ENCODE measurements at places on chromosomes 3 and 15.

DNA sequence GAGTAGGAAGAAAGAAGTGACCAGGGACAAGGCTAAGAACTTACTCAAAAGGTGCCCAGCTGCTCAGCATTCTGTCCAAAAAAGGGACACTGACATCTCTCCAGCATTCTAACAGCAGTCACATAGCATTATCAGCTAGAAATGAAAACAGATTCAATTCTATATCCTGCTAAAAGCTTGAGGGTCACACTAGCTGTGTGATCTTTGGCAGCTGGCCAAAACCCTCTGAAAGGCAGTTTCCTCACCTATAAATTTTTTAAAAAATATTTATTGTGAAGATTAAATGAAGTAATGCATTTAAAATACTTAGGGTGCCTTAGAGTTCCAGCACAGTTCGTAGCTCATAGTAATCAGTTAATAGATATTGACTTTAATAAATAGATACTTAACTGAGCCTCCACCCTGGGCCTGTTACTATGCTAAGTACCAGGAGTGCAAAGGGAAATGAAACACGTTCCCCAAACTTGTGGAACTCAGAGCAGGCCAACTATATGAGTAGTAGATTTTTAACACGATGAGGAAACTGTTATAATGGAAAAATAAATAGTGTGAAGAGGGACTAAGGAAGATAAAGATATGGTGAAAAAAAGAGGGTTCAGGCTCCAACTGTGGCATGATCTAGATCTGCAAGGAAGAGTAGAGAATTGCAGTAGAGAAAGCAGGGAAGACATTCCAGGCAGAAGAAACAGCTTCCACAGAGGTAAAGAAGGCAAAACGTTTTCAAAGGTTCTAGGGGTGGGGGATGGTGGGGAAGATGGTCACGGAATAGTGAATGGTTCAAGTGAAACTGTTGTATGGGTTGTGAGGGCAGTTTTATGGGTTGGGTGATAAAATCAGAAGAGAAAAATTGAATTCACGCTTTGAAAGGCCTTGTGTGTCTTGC lies 11.4 kb downstream of the CD86 start:
- DNase-seq = no peak

DNA sequence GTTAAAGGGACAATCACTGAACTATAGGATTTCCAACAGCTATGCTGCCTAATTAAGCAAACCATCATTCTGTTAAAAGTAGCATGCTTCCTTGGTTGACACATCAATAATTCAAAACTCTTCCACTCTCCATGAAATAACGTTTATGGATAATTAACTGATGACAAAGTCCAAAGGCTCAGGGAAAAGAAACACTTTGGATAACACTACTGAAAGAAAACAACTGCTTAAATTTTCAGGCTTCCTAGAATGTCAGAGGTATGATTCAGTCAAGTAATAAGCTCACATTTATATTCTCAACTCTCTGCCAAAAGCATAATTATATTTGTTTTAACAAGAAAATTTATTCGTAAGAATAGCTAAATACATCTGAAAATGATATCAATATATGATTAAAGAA lies 49.6 kb downstream of the WDR72 start:
- DNase-seq = no peak

- DNase-seq = no peak
Observed at GRCh38 chr3:156360963-156361362, 194.0 kb downstream of the SSR3 start.

GRCh38 chr3:101838691-101839090 lies 10.6 kb upstream of the NFKBIZ start:
- no peak for DNase-seq

- DNase-seq = no peak
Observed at GRCh38 chr15:101026656-101027272, 107.6 kb downstream of the LRRK1 start.

DNA sequence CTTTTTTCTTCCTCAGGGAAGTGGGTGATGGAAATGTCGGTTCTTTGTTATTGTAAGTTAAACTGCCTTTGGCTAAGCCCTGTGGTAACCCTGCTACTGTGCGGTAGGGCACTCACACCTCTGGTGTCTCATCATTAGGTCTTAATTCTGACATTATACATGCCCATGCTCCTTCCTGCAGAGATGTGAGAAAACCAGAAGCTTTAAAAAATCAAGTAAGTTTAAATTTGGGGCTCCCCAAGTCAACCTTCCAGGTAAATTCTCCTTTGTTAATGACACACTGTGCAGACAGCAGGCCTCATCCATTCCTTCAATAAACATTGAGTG lies 155.8 kb downstream of the FAM43A start:
- no peak for DNase-seq

GRCh38 chr3:52524258-52524751 lies 9.4 kb downstream of the NT5DC2 start:
- DNase-seq = no peak

DNA sequence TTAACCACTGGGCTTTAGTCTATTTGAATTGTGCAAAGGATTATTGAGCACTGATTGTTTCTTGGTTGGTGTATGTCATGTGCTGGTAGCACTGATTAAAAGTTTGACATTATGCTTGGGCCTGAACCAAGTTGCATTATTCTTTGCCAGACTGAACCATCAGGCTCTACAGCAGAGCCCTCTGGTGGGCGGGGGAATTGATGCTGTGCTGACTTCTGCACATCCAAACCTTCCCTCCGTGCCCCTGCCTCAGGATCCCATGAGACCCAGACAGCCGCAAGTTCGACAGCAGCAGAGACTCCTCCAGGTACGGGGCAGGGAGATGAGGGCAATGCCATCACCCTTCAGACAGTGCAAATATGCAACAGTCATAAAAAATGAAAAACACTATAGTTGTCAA lies 28.4 kb upstream of the P2RY12 start:
- no peak for DNase-seq

DNA sequence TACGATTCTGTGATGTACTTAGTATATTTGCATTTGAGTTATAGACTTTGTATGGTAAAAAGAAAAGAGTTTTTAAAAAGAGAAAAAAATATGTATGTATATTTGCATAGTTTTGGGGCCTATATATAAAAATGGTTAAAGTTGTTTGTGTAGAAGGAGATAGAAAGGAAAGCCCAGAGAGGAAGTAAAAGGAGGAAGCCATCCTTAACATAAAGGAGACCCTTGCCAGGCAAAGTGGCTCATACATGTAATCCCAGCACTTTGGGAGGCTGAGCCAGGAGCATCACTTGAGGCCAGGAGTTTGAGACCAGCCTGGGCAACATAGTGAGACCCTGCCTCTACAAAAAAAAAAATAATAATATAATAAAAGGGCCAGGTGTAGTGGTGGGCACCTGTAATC lies 8.4 kb downstream of the SNAP23 start:
- no peak for DNase-seq

DNA sequence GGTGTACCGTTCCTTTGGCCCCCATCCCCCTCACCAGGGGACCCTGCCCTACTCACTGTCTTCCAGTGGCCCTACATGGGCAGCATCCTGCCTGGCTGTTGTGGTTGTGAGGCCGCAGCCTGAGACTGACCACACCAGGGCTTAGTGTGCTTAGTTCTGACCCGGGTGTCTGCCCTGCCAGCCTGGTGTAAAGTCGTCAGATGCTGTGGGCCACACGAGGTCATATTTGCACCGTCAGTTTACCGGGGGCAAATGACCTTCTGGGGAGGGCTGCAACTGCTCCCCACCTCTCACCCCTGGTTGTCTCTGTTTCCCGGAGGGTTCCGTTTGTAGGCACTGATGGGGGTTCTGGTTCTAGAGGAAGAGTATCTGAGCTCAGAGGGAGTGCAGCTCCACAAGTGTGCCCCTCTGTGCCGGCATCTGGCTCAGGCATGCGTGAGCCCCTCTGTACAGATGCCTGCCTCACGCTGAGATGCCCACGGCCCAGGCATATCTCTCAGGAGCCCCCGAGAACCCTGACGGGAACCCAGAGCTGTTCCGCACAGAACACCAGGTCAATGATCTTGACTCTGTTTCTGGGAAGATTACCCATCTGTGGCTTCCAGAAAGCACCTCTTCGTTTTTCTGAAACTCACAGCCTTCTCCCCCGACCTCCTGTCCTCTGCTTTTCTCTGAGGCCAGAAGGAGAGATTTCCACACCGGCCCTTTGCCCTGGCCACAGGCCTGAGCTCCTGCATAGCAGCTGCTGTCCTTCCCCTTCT lies 19.2 kb downstream of the KLF13 start:
- DNase-seq = no peak

- no peak for DNase-seq
Observed at GRCh38 chr3:52144796-52145735, 9.2 kb downstream of the POC1A start.

- DNase-seq = no peak
Observed at GRCh38 chr3:175668300-175668699, 809.2 kb downstream of the NAALADL2 start.

- DNase-seq = no peak
Observed at GRCh38 chr15:90400005-90400758, 12.1 kb downstream of the IQGAP1 start.

DNA sequence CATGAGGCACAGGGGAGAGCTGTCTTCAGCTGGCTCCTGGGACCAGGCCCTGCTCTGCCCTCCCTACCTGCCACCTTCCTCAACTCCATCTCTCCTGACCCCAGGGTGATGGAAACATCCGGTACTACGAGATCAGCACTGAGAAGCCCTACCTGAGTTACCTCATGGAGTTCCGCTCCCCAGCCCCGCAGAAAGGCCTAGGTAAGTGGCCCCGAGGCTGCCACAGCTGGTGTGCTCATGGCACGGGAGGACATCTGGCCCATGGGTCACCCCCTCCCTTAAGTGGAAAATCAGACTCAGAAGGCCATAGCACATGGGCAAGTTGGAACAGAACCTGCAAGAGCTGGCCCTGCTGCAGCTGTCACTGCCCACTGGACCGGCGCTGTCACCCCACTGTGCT lies 105.6 kb downstream of the ANP32A start:
- no peak for DNase-seq

- no peak for DNase-seq
Observed at GRCh38 chr15:63953524-63953923, 92.8 kb downstream of the DAPK2 start.

DNA sequence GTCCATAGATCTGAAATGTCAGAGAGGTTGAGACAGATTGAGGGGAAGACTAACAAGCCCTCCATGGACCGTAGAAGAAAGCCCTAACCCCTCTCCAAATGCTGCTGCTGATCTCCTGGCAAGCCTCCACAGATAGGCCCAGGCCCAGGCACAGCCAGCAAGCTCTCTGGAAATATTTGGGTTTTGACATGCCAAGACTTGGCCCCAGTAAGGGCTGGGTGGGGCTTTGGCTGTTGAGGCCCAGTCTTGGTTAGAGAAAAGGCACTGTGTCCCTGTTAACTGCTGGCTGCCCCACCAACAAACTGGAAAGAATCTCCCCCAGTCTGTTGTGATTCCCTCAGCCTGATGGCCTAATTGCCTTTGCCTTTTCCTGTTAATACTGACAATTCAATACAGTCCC lies 208.8 kb upstream of the CTDSPL start:
- no peak for DNase-seq

DNA sequence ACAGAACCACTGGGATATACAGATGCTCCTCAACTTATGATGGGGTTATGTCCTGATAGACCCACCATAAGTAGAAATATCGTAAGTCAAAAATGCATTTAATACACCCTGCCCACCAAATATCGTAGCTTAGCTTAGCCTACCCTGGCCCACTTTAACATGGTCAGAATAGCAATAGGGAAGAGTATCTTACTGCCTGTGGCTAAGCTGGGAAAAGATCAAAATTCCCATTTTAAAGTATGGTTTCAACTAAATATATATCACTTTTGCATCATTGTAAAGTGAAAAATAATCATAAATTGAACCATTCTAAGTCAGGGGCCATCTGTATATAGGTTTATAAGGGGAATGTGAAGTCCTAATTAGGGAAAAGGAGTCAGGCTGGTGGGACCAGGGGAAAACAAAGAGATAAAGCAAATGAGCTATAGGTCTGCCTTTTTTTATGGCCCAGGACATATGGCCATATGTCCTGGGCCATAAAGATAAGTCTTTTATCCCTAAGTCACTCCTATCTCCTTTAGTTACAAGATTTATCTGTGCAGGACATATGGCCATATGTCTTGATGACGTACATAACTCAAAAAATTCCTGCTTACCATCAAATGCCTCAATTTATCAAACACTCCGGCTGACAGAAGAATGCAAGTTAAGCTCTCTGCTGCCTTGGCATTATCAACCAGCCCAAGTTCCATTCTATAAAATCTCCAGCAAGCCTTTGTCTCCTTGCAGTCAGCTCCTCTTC lies 11.2 kb downstream of the RTP3 start:
- DNase-seq = no peak

GRCh38 chr3:48086705-48087104 lies 70.5 kb upstream of the MAP4 start:
- no peak for DNase-seq

- peak; percentile 76 for DNase-seq
Observed at GRCh38 chr15:52078876-52079700, 33.5 kb downstream of the BCL2L10 start.

Measured in stimulated activated CD4-positive, alpha-beta T cell treated with anti-CD3 and anti-CD28 coated beads, Interleukin-2, amount 100 ng/mL, for 4 hours (primary cell).